ENCODE measurements at places on chromosomes 1 and 21. TPM values are rescaled to one million over a fixed set of nuclear protein-coding genes. Genes with fewer than 3 reads are reported as not detected.

The KCNA3 gene
- 1.0 TPM for polyA plus RNA-seq

The REG4 gene
- not detected for polyA plus RNA-seq

The APCS gene
- polyA plus RNA-seq, result not detected

The OPTC gene
- not detected for polyA plus RNA-seq

The HFM1 gene
- polyA plus RNA-seq, result 10.2 TPM

The FAF1 gene
- polyA plus RNA-seq, result 58.8 TPM

Measured in right lung (tissue), 10 donors.